Activated T-cell treated with anti-CD3 and anti-CD28 coated beads, Interleukin-2, amount 50 U/mL, for 48 hours (primary cell): ENCODE measurements at places on chromosomes 6 and 20.

DNA sequence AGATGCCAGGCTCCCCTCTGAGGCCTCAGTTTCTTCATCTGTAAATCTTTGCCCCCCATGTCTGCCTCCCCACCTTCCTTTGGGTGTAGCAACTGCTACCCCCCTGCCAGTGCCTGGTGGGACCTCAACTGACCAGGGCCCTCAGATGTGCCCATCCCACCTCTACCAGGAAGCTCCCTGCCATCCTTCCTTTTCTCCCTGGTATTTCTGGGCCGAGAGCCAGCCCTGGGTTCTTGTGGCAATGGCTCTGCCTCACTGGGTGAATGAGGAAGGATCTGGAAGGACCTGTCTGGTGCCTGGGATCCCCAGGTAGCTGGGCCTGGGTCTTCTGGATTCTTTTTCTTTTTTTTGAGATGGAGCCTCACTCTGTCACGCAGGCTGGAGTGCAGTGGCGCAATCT lies 141.1 kb upstream of the RNF24 start:
- no peak for DNase-seq

GRCh38 chr6:33459226-33459625 lies 4.8 kb downstream of the ZBTB9 start:
- no peak for DNase-seq

GRCh38 chr6:27503436-27504030 lies 30.6 kb upstream of the ZNF184 start:
- DNase-seq, result peak; percentile 92

DNA sequence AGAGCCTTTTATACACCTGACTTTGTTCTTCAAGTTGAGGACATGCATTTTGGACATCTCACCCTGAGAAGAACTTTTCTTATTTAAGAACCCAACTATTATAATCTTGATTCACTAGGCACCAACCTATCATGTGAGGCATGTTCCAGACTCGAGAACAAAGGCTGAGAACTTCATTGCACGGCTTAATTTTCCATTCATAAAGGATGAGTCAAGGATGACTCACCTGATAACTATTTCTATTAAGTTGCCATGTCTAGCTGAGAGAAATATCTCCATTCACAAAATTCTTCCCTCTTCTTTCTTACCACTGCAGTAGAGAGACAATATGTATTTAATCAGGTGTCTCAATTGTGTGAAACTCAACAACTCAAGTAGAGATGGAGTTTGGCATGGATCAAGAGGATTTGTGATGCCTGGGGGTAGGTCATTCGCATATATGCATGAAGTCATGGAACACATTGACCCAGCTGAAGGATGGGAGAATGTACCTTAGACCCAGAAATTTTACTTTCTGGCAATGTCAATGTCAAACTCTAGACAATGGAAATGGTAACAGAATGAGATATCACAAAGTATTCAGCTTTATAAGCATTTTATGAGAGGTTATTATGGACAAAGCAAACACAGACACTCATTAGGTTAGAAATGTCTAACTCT lies 208.7 kb upstream of the PRND start:
- no peak for DNase-seq

DNA sequence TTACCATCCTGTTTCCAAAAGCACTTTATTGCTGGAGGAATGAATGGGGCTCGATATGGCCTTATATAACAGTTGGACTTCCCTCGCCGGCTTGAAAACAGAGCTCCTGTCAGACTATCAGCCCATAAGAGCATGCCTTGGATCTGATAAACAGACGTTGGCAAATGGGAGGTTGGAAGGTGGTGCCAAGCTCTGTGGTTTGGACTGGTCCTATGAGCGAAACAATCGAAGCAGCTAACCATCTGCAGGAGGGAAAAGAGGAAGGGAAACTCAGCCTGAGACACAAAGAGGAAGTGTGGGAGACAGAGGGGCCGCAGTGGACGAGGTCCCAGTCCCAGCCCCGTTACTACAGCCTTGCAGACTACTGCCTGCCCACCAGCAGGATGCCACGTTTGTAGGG lies 92.9 kb downstream of the TFAP2C start:
- DNase-seq, result no peak
